ENCODE measurements at places on chromosomes 2 and 18.
A peak's percentile ranks its signal among the peaks of the same experiment; 100 is the strongest.

DNA sequence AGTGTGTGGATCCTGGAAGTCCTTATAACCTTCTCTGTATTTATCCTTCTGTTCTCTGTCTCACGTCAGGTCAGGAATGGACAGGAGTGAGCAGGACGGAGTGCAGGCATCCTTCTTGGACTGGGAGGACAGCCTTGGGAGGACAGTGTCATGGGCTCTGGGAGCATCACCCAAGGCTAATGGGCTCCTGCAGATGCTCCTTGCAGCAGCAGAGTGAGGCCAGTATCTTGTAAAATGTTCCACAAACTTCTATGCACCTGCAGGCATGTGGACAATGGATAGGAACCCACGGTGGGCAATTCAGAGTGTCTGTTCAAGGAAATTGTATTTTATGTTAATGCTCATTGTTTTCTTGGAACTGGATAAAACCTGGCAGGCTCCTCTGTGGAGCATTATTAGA is 176.2 kb downstream of the RNF144A start:
- no peak for DNase-seq

DNA sequence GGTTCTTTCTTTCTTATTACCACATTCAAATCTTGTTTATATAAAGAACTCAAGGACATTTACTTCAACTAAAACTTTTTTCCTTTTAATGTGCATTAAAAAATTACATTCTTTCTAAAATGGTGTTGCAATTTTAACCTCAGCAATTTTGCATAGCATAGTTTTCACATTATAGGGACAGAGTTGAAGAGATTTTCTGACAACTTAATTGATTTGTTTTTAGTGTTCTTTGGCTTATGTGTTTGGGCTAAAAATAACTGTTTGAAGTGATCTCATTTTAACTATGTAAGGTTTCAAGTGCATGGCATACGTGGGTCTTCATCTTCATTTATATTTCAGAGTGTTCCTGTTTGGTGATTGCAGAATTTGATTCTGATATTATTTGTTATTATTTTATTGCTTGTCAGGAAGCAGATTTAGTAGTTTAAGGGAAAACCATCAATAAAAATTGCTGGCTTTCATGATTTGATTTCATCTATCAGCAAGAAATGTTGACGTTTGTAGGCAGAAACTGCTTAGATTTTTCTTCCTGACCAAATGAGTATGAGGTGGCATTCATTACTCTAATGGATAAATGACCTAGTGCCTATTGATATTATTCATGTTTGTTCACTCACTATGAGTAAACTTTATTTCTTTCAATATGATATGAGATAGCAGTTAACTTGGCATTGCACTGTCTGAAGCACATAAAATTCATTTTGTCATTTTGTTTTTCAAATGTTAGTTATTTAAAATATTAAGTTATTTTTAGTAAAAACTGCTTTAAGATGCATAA is 398.4 kb downstream of the NUP35 start:
- no peak for DNase-seq

DNA sequence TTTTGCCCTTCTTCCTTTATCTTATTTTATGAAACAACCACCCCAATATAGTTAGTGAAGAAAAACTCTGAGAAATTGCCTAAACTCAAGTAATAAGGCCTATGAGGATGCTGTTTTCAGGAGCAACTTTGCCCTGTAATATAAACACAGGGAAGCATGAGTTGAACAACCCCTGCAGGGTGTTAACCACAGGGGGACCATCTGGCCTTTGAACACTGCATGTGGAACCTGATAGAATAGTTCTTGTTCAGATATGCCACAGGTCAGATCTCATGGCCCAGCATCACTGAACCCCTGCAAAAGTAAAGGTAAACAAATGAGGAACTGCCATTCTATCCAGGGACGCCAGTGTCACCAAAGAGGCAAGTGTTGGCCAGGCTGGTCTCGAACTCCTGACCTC is 82.6 kb downstream of the MAPK4 start:
- no peak for DNase-seq

DNA sequence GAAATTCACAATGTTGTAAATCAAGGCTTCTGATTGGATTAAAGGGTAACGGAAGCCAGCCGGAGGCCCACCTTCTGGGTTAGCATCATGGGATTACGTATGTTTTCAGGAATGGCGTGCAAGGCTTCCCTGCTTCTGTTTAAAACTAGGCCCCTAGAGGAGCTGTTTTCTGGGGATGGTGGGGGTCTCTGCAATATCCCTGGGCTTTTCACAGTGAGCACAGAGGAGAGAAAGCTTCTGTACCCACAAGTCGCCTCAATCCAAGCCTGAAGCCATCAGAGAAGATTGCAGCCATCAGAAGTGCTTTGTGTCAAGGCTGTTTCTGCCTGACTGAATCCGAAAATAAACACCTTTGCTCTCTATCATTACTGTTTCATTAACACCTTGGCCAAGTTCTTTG is 226.9 kb upstream of the SMIM21 start:
- no peak for DNase-seq

GRCh38 chr2:231397928-231398294 is 2.4 kb downstream of the B3GNT7 start:
- no peak for DNase-seq

DNA sequence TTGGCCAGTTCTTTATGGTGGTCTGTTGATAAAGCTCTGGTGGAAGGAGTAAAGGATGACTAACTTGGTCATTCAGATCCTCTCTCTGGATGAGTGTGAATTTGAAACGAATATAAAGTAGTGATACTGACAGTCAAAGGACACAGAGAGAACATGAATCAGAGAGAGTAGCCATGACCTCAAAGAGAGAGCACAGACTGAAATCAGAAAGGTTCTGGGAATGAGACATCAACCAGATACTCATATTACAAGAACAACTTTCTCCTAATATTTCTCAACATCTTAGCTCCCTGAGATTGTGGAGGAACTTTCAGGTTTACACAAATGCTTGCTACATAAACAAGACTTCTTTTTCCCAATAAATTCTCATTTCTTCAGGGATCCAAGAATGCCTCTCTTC is 849.1 kb upstream of the CHAC2 start:
- peak; percentile 49 for DNase-seq

GRCh38 chr2:217625557-217626169 is 377.1 kb downstream of the TNS1 start:
- peak; percentile 62 for DNase-seq

GRCh38 chr2:53964987-53965687 is 5.7 kb downstream of the PSME4 start:
- no peak for DNase-seq

DNA sequence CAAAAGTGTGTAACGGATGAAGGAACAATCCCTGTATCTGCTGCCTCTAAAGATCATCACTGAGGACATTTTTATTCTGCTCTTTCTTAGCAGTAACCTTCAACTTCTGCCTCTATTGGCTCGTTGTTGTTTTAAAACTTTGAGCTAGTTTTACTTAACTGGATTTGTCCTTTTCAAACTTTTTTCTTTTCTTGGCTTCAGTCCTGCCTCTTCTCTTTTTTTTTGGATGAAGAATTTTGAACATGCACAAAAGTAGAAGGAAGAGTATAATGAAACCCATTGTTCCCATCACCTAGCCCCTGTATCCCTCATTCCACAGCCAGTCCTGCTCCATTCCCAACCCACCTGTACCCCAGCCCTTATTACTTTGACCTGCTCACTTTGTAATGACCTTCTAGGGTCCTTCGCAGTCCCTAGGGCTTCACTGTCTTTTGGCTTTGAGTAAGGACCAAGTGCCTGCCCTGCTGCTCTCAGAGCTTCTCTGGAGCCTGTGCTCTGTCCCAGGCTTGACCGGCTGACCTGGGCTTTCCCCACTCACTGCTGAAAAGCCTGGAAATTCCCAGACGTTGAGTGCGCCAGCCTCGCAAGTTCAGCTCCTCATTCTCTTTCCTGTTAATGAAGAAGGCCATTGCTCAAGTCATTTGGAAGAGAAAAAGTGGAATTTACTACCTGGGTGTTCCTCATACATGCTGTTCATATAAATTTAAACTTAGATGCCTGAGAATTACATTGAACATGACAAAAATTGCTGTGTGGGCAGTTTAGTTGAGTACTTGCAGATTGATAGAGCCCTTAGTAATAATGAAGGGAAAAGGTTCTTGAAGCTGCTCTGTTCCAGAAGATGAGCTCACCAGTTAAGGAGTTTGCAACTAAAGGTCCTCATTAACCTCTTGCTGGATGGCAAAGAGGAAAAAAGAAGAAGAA is 149.3 kb upstream of the ALPP start:
- no peak for DNase-seq

- DNase-seq, result no peak
These were observed 119.0 kb upstream of the CELF4 start for GRCh38 chr18:37684590-37684989.

- no peak for DNase-seq
These were observed 108.7 kb downstream of the ZNF521 start for GRCh38 chr18:25243257-25243656.

- no peak for DNase-seq
These were observed 39.8 kb downstream of the EFEMP1 start for GRCh38 chr2:55883829-55884228.

- no peak for DNase-seq
These were observed 19.1 kb downstream of the IAH1 start for GRCh38 chr2:9493478-9493877.

GRCh38 chr2:20664071-20664390 is 2.9 kb upstream of the GDF7 start:
- no peak for DNase-seq

- DNase-seq, result no peak
These were observed 270.9 kb upstream of the FIGN start for GRCh38 chr2:164006704-164007103.

- DNase-seq, result no peak
These were observed 90.9 kb upstream of the CERS6 start for GRCh38 chr2:168365094-168365621.

DNA sequence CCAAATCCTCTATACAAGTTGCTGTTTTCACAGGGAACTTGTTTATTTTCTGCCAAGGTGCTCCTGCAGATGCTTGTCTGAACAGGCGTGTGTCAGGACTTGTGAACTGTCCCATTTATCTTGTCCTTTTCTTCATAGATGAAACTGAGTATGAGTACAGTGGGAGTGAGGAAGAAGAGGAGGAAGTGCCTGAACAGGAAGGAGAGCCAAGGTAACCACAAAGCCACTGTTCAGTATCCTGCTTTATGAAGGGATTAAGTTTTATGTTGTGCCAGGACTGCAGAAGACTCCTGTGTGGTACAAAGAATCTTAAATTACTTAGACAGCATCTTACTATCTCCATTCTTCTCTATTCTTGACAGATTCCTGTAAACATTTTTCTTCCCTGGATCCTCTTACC is 145.0 kb downstream of the MAP4K4 start:
- DNase-seq, result no peak

- DNase-seq, result peak; percentile 76
These were observed 739.1 kb upstream of the ZEB2 start for GRCh38 chr2:145258903-145259579.

GRCh38 chr2:127173057-127173456 is 47.0 kb downstream of the CYP27C1 start:
- peak; percentile 80 for DNase-seq

DNA sequence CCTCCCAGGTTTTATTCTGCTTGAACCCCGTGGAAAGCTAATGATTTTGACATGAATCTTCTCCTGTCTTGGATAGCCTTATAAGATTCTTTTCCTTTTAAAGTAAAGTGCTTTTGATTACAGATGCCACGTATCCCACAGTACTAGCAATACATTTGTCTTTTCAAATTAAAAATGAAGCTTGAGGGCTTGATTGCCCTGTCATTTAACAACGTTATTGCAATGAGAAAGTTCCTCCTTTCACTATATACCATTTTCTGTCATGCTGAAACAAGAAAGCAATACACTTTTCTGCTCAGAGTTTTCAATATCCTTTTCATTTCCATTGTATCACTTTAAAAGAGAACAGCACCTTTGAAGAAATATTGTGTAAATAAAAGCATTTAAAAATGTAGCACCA is 814.7 kb downstream of the LRP1B start:
- no peak for DNase-seq

- no peak for DNase-seq
These were observed 61.6 kb downstream of the CCDC93 start for GRCh38 chr2:117952228-117952627.

DNA sequence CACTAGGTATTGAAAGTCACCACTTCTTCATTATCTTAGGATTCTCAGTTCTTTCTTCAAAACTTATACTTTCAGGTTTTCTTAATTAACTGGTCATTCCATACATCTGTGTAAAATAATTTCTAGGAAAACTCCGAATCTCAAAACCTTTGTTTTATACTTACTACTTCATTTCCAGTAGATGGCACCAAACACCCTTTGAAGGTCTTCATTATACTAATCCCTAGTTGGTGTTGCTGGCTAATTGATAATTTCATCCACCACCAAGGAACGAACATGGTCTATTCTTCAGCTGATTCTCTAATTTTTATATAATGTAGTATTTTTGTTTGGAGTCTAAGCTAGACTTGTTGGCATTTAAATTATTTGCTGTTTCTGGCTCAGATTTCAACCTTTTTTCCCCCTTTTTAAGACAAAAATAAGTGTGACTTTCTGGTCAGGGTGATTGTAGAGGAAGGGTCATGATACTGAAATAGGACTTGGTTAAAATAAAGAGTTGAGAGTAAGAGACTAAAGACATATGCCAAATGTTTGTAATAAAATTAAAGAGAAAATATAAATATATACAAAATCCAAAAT is 2.8 kb upstream of the MXD1 start:
- DNase-seq, result peak; percentile 37

DNA sequence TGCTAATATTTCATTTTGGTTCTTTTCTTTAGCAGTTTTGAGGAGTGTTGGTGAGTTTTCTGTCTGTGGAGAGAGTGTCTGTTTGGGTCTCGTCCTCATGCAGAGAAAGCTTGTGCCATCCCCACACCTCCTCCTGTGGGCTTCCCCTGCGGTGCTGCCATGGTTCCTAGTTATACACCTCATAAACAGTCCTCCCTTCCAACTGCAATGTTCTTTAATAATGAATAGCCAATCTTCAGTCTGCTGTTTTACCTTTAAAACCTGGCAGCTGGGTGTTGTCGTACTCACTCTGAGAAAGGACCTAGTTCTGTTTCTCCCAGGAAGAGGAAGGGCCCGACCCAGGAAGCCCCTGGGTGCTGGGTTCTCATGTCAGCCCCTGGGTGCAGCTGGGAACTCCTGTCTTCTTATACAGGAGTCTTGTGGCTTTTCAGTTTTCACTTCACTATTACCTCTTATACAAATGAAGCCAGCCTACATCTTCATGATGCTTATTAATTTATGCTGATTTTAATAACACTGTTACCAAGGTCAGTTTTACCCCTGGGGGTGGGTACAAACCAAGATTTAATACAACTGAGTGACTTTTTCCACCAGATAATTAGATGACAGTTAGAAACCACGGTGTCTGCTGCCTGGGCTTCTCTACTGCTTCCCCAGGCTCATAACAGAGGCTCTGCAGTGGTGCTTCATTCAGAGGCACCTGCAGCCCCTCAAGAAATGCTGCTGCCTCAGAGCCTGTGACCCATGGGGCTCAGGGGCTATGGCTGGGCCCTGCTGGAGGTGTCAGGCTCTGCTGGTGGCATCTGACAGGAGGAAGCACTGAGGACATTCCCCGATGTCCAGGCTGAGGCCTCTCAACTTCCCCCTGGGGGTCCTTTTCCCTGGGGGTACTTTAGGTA is 59.1 kb downstream of the COA5 start:
- DNase-seq, result no peak

- DNase-seq, result no peak
These were observed 627 bp upstream of the CRACDL start for GRCh38 chr2:98936353-98937351.

GRCh38 chr18:55237660-55238059 is 278.4 kb upstream of the CCDC68 start:
- no peak for DNase-seq

- DNase-seq, result no peak
These were observed 77.8 kb downstream of the MALT1 start for GRCh38 chr18:58748899-58749595.

GRCh38 chr18:23826850-23827620 is 137.8 kb downstream of the LAMA3 start:
- DNase-seq, result peak; percentile 39

Measured in LHCN-M2 (cell line).